Esophagus mucosa (tissue), 1 donor: ENCODE measurements at places on chromosomes 4 and X.
A peak's percentile ranks its signal among the peaks of the same experiment; 100 is the strongest.

DNA sequence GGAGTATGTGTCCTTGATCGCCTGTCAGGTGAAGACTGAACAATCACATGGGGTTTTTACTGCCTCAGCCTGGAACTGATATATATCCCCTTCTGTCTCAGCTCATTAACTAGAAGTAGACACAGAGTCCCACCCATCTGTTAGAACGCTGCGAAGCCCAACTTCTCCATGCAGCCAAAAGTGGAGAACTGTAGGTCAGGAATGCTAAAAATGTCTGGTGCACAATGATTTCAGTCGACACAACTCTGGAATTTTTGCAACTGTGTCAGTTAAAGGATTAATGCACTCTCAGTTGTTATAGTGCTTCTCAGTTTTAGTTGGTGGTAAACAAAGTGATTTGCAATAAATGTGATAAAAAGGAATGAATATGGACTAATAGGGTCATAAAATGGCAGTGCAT, 287.2 kb downstream of the INPP4B start:
- no peak for ATAC-seq

- ATAC-seq = no peak
These were observed 4.2 kb downstream of the TLL1 start for GRCh38 chr4:165877286-165877685.

- ATAC-seq = no peak
These were observed 655.0 kb upstream of the LCORL start for GRCh38 chr4:18676526-18676915.

- peak; percentile 86 for ATAC-seq
These were observed 16.7 kb downstream of the CASK start for GRCh38 chrX:41906515-41907187.
